ENCODE measurements at places on chromosomes 1 and 21. TPM values are rescaled to one million over a fixed set of nuclear protein-coding genes. Genes with fewer than 3 reads are reported as not detected.

The DMRTA2 gene
- total RNA-seq: 24.9 TPM

The RPS6KC1 gene
- 23.5 TPM for total RNA-seq

The PDPN gene
- total RNA-seq: 19.6 TPM

The NBPF6 gene
- total RNA-seq: not detected

The LRRN2 gene
- total RNA-seq: 0.69 TPM

The LMX1A gene
- not detected for total RNA-seq

The SRSF10 gene
- total RNA-seq: 125 TPM

The PTAFR gene
- 0.89 TPM for total RNA-seq

The PODN gene
- not detected for total RNA-seq
